ENCODE measurements at places on chromosomes 16 and 17.

DNA sequence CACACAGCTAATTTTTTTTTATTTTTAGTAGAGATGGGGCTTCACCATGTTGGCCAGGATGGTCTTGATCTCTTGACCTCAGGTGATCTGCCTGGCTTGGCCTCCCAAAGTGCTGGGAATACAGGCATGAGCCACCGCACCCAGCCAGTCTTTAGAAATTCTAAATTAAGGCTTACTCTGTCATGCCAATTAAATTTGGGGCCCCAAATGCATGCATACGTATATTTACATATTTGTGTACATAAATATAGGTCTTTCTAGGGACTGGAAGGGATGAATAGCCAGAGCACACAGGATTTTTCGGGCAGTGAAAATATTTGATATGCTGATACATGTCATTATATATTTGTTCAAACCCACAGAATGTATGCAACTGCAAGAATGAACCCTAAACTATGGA lies 105.1 kb downstream of the BCAS3 start:
- no peak for DNase-seq

GRCh38 chr17:73305845-73306836 lies 5.7 kb downstream of the CDC42EP4 start:
- DNase-seq = no peak

- DNase-seq = no peak
Measured at GRCh38 chr16:63981639-63982038, 1140.2 kb downstream of the CDH11 start.

GRCh38 chr16:55577887-55578286 lies 11.4 kb downstream of the CAPNS2 start:
- DNase-seq = no peak

All from activated T-helper 1 cell treated with Interleukin-2 at 50 U/mL for 16 hours (primary cell).